ENCODE measurements at places on chromosomes 3 and 15.

DNA sequence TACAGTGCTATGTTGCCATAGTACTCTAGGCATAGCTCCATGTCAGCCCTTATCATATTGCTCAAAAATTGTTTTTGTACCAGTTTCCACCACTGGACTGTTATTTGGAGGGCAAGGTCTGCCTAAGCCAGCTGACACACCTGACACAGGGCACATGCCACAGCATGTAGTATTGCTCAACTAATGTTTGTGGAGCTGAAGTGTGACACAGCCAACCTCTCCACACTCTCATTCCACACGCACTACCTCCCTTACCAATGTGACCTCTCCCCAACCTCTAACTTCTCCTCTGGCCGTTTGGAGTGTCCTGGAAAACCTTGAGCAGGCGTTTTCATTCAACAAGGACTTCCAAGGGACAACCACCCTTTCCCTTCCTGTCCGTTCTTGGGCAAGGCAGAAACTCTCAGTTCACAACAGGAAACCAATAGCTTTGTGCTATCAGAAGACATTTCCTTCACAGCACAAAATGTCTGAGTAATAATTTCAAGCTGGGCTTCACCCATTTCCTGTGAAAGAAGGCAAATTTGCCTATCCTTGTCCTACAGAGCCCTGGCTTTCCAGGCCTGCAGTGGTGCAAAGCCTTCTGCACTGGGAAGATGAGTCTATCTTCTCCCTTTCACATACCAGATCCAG lies 38.4 kb downstream of the TLNRD1 start:
- no peak for DNase-seq

DNA sequence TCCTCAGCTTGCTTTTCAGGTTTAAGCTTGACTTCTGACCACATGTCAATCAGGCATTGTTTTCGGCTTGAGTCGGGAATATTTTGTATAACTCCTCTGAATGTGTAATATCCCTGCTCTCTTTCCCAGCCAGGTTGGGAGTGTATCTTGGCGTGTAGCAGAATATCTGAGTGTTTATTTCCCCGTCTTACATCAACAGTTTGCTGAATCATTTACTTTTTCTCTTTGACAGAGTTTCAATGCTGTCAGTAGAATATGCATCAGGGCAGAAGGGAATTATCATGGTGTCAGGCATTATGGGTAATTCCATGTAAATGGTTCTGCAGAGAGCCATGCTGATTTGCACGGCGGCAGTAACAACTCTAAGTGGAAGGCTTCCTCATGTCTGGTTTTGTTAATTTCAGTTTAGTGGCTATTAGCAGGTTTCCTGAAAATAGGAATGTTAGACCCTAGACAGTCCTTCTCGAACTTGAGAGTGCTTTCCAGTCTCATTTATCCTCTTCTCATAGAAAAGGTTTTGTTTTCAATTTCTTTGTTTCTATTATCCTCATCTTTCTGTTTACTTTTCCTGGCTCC lies 566.3 kb downstream of the AGBL1 start:
- no peak for DNase-seq

DNA sequence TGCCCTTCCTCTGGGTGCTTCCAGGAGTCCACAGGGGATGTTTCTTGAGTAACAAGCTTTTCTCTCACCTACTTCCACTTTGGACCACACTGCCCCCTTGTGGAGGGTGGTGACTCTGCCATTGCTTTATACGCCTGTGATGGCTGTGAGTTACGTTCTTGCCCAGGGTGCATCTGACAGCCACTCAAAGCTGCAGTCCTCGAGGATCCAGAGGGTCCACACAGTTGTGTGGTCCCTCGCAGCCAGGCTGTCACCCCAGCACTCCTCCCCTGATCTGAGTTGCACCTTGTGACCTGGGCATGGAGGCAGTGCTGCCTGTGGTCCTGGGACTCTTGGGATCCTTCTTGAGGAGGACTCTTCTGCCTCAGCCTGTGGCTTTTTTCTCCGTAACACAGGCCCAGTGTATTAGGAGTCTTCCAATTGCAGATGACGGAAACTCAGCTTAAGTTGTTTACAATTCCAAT lies 23.4 kb downstream of the FOXL2 start:
- peak; percentile 67 for DNase-seq

- no peak for DNase-seq
Measured at GRCh38 chr3:138440121-138440521, 5.7 kb downstream of the ESYT3 start.

DNA sequence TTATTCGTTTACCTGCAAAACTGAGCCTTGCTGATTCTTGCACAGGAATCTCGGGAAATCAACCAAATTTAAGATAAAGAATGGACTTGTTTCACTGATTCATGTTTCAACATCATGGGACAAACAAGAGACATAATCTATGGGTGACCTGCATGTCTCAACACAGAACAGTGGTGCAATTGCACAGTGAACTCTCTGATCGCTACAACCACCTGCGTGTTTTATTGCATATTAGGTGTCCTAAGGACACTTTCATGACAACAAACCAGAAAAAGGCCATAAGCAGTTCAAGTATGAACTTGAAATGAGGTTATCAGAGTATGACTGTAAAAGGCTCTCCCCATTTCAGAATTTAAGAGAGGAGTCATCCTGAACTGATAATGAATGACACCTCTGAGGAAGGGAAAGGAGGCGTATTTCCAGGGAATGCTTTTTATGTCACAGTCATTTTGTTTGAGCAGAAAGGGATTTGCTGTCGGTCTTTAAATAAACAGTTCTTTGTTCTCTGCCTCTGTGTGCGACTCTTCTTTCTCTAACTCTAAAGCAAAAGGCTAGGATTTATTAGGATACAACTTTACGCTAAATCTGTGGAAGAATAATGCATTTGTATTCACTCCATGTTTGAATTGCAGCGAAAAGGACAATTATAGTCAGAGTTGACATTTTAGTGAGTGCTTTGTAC lies 167.2 kb downstream of the RBMS3 start:
- no peak for DNase-seq

DNA sequence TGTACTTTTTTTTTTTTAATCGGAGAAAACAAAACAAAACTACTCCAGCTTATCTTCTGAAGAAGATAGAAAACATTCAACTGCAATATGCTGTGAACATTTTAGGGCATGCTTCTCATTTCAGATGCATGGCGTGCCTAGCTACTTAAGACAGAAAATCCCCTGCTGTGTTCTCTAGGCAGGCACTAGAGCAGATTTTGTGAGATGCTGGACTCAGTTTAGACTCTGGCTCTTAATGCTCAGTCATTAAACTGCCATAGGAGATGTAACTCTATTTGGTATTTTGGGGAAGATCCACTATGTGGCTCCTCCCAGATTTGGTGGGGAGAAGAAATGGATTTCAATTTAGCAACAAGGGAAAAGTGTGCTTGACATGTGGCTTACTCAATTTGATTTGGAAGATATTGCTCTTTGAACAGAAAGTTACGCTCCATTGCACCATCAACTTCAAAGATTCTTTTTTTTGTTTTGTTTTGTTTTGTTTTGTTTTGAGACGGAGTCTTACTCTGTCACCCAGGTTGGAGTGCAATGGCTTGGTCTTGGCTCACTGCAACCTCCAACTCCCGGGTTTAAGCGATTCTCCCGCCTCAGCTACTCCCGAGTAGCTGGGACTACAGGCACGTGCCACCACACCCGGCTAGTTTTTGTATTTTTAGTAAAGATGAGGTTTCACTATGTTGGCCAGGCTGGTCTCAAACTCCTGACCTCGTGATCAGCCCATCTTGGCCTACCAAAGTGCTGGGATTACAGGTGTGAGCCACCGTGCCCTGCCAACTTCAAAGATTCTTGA lies 62.0 kb upstream of the LEKR1 start:
- DNase-seq, result no peak

- no peak for DNase-seq
Measured at GRCh38 chr3:186583831-186584230, 13.3 kb downstream of the DNAJB11 start.

GRCh38 chr3:134406331-134407238 lies 32.3 kb upstream of the AMOTL2 start:
- peak; percentile 69 for DNase-seq

- DNase-seq, result no peak
Measured at GRCh38 chr3:177053107-177053506, 144.2 kb downstream of the TBL1XR1 start.

DNA sequence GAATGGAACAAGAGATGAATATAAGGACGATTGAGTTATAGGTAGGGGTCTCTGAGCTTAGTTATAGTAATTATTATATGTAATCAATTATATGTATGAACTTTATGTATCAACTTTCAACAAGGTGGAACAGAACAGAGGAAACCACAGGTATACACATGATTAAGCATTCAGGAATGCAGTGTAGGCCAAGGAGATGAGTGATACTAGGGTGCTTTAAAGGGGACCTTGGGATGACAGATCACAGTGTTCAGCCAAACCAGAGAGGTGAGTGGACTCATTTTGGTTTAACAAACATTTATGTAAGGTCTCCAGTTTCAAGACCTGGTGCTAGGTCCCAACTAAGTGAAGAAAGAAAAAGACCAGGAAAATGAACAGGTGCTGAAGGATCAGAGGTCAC lies 895.5 kb downstream of the ROBO2 start:
- no peak for DNase-seq

DNA sequence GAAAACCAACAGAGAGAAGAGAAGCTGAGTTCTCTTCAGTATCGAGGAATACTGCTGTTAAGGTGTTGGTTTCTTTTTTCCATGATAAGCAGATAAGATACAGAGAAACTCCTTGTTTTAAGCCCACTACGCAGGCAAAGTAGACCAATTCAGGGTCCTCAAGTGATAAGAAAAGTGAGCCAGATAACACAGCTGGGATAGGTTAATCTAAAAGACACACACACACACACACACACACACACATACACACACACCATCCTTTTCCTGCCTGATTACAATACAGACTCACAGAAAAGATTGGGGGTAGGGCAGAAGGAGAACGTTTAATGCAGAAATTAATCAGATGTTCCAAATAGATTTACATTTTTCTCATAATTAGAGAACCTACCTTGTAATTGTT lies 6.5 kb upstream of the PHLDB2 start:
- no peak for DNase-seq

DNA sequence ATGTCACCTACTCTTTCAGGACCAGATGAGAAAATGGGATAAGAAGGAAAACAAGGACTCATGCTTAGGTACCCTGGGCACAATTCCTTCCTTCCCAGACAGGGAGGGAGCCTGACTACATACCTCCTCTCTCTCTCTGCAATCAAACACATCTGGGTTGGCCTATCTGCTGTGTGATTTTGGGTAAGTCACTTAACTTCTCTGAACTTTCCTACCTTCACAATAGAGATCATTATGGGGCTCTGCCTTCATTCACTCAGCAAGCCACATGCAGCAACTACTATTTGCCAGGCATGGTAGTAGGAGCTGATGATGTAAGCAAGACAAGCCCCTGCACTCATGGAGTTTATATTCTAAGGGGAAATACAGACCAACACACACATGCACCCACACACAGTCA lies 251.2 kb downstream of the SHQ1 start:
- no peak for DNase-seq

DNA sequence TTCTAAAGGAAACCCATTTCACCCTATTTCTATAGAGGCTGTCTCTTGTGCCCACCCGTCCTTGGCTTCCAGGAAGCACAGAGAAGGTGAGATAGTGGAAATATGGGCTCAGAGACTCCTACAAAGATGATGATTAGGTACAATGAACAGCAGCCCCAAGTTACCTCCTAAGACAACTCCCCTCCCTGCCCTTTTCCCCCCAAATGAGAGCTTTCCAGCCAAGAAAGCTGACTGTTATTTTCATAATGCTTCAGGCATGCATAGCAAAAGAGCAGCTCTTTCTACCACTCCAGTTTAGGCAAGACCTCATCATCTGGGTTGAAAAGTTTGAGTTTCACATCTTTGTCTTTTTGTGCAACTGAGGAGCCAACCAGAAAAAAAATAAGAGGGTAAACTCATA lies 248.8 kb upstream of the ADAMTS9 start:
- DNase-seq, result no peak

- no peak for DNase-seq
Measured at GRCh38 chr3:71926262-71926600, 141.3 kb upstream of the PROK2 start.

All from NCI-H1694 treated with DMSO at 0.1 percent for 48 hours (cell line).